ENCODE measurements at places on chromosomes 3 and 15.

DNA sequence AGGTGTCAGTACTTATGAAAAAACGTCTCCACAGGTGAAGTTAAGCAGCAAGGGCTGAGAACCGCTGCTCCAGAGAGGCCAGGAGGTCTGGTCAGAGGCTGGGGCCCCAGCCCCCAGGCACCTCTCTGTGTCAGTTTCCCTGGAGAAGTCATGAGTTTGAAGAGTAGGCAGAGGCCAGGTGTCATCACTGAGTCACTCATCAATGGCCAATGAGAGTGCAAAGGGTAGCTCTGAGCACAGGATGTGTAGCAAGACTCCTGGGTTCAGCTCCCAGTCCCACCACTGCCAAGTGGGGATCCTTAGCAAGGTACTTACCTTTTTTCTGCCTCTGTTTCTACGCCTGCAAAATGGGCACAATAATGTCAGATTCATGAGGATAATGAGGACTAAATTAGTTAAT lies 47.9 kb downstream of the CORO2B start:
- no peak for DNase-seq

GRCh38 chr3:21446027-21446426 lies 305.0 kb downstream of the ZNF385D start:
- no peak for DNase-seq

DNA sequence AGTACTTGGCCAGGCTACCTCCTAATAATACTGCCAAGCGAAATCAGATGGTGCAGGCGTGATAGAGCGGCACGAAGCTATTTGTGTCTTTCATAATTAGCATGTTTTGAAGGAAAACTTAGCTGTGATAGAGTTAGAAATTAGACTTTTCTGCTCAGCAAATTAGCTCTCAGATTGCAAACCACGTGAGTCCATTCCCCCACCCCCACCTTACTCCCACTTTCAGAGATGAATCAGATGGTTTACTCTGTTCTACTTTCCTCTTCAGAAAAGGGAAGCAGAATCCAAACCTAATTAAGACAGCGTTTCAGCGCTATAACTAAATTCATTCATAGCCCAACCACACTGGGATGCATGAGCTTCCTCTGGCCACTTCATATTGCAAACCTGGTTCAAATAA lies 214.6 kb downstream of the SLCO3A1 start:
- no peak for DNase-seq

DNA sequence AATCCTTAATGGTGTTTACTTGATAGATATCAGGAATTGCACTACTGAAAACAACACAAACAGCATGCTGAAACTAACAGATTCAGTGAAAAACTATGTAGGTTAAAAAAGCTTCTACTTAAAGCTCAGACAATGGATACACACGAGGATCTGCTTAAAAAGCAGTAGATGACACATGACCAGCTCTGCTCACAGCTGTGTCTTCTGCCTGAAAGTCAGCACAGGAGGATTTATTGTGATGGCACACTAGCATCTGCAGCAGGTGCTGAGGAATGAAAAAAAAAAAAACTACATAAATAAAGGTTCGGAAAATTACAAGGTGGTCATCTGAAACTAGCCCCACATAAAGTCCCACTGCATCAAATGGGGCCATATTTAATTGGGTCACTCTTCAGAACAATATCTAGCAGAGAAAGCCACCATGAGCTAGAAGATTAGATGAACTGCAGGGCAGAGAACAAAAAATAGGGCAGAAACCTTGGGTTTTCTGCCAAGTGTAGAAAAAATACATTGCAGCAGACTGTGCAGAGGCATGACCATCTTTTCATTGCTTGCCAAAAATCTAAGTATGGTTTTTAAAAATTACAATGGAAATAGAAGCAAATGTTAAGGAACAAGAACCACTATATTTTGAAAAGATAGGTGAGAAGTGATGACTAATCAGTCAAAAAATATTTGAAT lies 13.2 kb upstream of the GOLM2 start:
- DNase-seq: no peak

DNA sequence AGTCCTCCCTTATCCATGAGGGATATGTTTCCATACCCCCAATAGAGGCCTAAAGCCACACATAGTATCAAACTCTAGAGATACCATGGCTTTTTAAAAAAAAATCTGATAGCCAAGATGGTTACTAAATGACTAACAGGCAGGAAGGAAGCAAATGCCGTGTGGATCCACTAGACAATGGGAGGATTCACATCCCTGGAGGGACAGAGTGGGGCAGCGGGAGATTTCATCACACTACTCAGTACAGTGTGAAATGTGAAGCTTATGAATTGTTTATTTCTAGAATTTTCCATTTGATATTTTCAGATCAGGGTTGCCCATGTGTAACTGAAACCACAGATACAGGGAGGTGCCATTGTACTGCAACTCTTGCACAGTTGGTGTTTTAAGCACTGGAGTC lies 826.6 kb downstream of the SQOR start:
- no peak for DNase-seq

DNA sequence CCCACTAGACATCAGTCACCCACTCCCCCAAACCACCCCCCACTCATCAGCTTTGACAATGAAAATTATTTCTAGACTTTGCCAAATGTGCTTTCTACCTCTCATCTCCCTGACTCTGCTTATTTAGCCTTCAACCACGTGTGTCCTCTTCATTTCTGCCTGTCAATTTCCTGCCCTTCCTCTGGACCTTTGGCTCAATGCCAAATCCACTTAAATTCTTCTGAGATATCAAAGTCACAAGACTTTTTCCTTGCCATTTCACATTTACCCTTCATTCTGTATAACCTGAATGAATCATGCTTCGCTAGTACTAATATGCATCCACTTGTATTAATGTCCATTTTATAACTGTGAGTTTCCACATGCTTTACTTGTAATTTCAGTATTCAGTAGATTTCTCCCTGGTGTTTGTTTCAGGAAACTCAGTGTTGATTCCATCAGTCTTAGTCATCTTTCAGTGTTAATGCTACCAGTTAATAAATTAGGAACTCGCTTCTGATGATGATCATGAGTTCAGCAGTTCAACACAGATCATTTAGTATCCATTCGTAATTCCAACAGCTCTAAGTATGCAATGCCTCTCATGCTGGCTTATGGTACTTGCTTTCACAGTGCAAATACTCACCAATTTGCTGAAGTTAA lies 128.2 kb upstream of the OSTN start:
- DNase-seq: no peak

- DNase-seq: no peak
Observed at GRCh38 chr15:47301481-47301880, 415.8 kb upstream of the SEMA6D start.

- no peak for DNase-seq
Observed at GRCh38 chr3:22377421-22377820, 626.4 kb upstream of the ZNF385D start.

DNA sequence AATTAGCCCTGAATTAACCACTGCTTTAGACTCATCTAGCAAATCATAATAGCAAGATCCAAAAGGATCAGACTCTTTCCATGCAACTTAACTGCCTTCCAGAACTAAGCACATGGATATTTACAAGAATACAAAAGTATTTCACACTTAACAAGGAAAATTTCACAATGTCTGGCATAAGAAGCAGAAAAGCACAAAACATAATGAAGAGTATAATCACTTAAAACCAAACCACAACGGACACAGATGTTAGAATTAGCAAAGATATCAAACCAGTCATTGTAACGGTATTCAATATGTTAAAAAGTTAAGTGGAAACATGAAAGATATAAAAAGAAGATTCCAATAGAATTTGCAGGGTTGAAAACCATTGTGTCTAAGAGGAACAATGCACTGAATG lies 51.5 kb upstream of the COL6A6 start:
- DNase-seq: no peak

DNA sequence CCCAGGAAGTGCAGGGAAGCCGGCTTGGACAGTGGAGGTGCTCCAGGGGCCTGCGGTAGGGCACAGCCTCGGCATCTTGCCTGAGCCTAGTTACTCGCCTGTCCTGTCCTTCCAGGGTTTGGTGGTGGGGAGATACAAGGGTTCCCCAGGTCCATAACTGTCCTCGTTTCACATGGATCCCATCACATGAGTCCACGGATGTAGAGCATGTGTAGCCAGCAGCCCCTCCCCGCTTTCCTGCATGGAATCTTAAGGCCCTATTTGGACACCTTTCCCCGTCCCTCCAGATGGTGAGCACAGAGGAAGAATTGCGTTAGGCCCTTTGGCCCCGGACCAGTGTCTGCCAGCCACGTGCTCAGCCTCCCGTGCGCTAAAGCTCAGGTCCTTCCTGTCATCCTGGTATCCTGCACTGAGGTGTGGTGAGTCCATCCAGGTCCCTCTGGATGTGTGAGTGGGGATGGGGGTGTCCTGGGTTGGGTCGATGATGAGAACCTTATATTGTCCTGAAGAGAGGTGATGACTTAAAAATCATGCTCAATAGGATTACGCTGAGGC lies 230.4 kb downstream of the SNRPN start:
- DNase-seq: no peak

GRCh38 chr15:39191871-39192291 lies 389.0 kb upstream of the THBS1 start:
- no peak for DNase-seq

GRCh38 chr3:135851201-135852081 lies 114.1 kb upstream of the PPP2R3A start:
- no peak for DNase-seq

- no peak for DNase-seq
Observed at GRCh38 chr3:158508481-158508880, 62.5 kb upstream of the MLF1 start.

- peak; percentile 21 for DNase-seq
Observed at GRCh38 chr15:76058714-76059319, 968 bp upstream of the TMEM266 start.

DNA sequence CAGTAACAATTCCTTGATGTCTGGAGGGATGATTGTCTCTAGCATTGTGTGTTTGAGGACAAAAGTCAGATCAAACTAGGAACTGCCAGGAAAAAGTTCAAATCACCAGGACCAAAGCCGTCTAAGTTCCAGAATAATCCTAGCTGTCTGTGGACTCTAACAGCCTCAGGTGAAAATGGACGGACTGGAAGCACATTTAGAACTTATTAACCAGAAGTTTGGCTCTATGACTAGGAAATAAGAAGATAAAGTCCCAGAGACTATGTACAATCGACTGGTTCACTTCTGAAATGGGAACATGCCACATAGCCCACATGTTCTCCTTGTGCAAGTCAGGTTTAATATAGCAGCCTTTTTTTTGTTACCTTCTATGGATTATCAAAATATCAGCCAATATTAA lies 50.6 kb upstream of the SGO1 start:
- no peak for DNase-seq

- no peak for DNase-seq
Observed at GRCh38 chr15:47961401-47962090, 159.2 kb upstream of the SLC24A5 start.

- no peak for DNase-seq
Observed at GRCh38 chr3:182717216-182717615, 76.1 kb upstream of the ATP11B start.

GRCh38 chr15:98827217-98827616 lies 178.9 kb downstream of the IGF1R start:
- DNase-seq: no peak

DNA sequence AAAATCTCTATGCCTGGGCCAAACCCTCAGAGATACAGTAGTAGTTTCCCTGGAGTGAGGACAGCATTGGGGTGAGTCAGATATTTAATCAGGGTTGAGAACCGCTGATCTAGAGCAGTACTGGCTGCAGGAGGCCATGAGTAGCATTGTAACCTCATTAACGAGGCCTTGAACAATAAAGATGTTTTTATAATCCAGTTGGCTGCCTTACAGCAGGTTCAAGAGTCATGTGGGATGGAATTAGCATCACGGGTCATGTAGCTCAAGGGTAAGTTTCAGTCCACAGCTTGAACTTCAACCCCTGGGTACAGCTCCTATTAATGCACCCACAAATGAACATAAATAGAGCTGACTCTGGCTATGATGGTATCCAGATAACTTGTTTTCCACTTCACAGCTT lies 5.1 kb downstream of the HPS3 start:
- DNase-seq: no peak

GRCh38 chr3:175212896-175213295 lies 353.8 kb downstream of the NAALADL2 start:
- no peak for DNase-seq

DNA sequence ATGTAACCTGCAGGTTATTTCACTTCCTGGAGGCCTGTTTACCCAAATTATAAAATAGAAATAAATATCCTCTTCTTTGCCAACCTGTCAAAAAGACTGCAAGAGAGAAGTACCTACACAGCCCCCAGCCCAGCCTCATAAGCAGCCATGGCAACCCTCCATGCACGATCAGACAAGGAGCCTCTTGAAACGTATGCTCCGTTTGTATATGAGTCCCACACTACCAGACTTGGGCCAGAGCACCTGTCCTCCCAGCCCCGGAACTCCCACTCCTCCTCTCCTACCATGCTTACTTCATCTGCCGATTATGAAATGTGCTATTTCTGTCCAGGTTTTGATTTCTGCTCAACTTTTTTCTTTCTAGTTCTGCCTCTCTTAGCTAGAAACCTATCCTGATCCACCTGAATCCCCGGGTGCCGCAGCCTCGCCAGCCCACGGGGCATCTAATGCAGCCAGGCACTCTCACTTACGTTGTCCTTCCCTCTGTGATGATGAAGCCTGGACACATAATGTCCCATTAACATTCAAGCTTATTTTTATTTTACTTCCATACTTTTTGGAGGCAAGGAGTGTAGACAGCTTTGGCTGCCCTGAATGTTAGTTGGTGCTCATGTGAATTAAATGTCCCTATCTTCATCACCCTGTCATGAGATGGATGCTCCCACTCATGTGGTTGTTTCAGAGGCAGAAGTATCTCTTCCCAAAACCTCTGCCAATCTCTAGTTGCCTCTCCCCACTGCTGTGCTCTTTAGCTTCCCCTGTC lies 73.8 kb downstream of the MB21D2 start:
- no peak for DNase-seq

DNA sequence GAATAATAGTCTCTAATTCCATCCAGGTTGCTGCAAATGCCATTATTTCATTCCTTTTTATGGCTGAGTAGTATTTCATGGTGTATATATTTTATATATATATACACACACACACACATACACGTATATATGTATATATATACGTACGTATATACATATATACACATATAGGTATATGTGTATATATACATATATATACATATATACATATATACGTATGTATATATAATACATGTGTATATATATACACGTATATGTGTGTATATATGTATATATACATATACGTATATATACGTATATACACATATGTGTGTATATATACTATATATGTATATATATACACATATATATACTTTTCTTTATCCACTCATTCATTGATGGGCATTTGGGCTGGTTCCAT lies 13.7 kb upstream of the STRIT1 start:
- DNase-seq: no peak

DNA sequence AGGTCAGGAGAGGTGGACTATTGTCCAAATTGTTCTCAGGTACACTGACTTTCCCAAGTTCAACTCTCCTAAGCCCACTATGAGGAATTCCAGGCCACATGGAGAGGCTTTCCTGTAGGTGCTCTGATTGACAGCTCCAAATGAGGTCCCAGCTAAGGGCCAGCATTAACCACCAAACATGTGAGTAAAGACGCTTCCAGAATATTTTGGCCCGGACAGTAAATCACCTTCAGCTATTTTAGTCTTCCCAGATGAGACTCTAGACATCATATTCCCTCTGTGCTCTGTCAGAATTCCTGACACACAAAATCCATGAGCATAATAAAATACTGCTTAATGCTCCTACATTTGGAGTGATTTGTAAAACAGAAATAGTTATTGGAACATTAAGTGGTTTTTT lies 135.5 kb downstream of the TGFBR2 start:
- DNase-seq: no peak

GRCh38 chr3:51696954-51697353 lies 9.9 kb upstream of the GRM2 start:
- no peak for DNase-seq

All from nephron progenitor cell (in vitro differentiated cells).